T-helper 2 cell treated with Interferon-gamma antibody and Interleukin-4, amounts not matched to agents 5 μg/mL and 100 μg/mL, for 36 hours (primary cell): ENCODE measurements at places on chromosomes 7 and 10.
A peak's percentile ranks its signal among the peaks of the same experiment; 100 is the strongest.

DNA sequence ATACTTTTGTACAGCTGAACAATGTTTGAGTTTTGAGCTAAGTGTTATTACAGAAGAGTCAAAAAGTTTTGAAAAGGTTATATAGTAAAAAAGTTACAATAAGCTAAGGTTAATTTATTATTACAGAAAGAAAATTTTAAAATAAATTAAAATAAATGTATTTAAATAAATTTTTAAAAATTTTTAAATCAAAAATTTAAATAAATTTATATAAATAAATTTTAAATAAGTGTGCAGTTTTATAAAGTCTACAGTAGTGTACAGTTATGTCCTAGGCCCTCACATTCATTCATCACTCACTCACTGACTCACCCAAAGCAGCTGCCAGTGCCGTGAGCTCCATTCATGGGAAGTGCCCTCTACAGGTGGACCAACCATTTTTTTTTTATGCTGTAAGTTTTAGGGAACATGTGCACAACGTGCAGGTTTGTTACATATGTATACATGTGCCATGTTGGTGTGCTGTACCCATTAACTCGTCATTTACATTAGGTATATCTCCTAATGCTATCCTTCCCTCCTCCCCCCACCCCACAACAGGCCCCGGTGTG lies 462.9 kb upstream of the ZMIZ1 start:
- no peak for DNase-seq

- no peak for DNase-seq
These were observed 12.3 kb downstream of the CISD1 start for GRCh38 chr10:58281092-58281752.

DNA sequence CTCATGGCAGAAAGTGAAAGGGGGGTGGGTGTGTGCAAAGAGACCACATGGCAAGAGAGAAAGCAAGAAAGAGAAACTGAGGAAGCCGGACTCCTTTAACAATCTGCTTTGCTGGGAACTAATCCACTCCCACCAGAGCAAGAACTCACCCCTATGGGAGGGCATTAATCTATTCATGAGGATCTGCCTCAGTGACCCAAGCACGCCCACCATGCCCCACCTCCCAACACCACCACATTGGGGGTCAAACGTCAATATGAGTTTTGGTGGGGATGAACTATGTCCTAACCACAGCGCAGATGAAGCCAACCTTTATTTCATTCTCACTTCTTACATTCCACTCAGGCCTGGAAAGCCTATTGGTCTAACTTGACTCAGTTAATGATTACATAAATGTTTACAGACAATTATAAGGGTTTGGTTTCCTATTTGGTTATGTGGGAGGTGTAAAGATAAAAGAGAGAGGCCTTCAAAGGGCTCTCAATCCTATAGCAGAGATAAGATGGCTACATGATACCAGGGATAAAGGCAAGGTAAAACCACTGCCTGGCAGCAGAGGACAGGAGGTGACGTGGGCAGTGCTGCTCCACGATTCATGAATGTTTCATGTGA lies 601.8 kb downstream of the PARD3 start:
- no peak for DNase-seq

DNA sequence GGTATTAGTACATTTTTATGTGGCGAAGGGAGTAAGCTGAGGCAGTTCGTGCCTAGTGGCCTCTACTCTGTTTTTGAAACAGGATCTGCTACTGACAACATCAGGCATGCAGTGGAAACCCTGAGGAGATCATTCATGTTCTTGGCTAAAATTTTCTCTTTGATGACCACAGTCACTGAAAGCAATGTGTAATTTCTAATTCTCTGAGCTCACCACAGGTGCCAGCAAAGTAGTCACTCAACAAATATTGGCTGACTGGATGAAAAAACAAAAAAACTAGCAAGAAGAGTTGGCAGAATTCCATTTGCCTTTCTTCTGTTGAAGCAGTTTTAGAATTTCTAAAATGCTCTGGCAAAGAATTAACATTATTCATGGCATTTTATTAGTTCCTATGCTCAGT lies 176.5 kb upstream of the KCTD7 start:
- DNase-seq = no peak

DNA sequence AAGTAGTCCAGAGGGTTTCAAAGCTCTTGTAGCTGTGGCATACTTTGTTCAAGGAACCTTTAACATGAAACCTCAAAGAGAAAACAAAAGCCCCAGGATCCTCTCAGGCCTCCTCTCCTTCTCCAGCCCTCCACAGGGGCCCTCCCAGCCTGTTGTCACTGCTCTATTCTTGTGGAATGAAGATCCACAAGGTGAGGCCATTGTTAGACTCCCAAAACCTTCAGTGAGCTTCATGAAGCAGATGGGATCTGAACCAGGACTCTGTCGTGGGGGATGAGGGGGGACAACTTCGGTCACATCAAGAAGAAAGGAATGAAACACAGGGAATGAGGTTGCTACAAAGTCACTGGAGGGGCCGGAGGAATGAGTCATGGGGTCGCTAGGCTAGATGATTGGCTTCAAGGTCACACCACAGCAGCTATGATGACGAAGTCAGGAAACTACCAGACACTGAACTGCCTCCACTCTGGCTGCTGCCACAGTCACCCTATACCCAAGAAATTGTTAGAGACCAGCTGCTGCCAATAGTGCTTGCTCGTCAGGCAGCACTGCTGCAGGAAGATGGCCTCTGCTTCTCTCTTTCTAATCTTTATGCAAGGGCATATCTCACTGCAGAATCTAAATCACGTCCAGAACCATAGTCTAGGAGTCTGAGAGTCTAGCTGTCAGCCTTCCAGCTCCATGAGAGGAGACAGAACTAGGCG lies 208.8 kb downstream of the HIBADH start:
- no peak for DNase-seq

DNA sequence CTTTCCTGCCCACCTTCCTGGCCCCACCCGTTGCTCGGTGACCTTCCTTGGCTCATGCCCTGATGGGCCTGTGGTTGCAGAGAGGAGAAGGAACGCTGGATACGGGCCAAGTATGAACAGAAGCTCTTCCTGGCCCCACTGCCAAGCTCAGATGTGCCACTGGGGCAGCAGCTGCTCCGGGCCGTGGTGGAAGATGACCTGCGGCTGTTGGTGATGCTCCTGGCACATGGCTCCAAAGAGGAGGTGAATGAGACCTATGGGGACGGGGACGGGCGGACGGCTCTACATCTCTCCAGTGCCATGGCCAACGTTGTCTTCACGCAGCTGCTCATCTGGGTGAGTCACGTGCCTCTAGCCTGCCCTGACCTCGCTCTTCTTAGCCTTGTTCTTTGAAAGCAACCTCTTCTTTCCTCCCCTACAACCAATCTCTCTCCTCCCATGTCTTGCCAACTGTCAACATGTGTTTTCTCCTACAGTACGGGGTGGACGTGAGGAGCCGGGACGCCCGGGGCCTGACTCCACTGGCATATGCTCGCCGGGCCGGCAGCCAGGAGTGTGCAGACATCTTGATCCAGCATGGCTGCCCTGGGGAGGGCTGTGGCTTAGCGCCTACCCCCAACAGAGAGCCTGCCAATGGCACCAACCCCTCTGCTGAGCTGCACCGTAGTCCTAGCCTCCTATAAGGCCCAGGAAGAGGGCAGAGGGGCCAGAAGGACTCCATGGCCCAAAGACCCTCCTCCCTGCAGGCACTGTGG lies 24.1 kb downstream of the GBX1 start:
- no peak for DNase-seq

- DNase-seq = no peak
These were observed 228.8 kb downstream of the GATA3 start for GRCh38 chr10:8283166-8283905.

DNA sequence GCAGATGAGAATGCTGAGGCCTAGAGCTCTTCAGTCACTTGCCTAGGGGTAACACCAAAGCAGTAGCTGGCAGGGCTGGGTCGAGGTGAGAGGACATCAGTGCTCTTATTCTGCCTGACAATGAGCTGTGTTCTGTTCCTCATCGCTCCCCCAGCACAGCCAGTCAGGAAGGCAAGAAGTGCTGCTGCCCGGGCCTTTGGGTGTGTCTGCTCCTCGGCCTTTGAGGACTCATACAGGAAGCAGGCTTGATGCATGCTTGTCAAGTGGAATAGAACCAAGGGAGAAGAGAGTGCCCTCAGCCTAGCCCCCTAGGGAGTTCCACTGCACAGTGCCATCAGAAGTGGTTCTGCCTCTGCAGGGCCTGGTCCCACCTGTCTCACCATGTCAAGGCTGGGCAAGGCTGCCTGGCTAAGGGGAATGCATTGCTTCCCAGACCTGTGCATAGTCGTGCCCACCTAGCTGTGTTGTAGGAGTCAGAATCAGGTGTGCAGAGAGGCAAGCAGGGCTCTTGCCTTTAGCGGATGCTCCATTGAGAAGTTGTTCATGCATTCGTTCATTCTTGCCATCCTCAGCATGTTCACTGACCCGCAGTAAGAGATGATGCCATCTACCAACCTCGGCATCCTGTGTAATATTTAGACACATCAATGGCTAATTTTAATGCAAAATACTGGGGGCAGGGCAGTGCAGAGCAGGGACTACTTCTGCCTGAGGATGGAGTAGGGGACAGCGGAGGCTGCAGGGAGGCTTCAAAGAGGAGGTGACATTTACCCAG lies 156.6 kb downstream of the RPS24 start:
- no peak for DNase-seq

DNA sequence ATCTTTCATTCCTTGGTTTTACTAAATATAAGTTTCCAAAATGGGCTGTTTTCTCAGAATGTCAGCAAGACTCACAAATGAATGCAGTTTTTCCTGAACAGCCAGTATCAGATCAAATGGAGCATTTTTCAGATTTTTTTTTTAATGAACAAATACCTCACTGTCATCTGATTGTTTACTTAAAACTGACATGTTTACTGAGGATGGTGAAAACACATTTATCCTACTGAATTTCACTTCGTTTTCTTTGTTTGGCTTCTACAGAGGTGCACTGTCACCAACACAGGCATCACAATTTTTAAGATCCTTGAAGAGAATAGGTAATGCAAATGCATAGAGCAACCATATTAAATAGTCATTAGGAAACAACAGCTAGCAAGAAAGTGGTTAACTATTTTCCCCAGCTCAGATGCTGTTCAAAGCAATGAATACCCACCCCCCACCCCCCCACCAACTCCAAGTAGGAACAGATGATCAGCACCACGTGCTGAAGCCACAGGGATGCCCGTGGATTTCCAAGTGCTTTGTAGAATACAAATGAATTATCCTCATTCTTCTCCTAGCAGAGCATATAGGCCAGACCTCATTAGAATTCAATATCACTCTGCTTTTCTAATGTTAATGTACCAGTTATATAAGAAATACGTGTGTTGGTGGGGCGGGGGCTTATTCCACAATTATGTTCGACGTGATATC lies 205.9 kb downstream of the SKAP2 start:
- DNase-seq = no peak

DNA sequence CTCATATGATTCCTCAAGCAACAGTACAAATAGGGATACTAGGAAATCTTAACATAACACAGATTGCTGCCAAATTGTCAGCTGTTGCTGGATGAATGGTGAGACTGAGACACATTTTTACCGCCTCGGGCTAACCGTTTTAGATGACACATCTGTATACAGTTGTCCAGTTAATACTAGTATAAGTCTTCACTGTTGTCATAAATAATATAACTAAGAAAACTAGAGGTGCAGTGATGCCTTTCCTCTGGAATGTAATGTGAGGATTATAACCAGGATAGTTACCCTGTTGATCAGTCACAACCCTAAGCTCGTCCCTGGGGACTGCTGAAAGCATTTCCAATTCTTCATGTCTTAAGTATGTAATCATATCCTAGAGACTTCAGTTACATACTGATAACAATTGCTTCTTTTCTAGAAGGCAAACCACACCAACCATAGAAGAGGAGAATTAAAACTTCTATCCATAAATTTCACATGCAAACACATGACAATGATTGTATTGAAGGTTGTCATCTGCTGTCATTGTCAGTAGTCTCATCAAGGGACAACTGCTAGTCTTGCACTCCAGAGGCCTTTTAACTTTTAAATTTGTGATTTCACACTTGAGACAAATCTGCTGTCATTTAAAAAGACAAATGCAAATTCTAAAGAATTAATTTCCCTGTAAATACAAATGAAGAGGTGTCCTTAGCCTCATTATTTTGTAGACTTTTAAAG lies 100.4 kb upstream of the SEMA3D start:
- no peak for DNase-seq

DNA sequence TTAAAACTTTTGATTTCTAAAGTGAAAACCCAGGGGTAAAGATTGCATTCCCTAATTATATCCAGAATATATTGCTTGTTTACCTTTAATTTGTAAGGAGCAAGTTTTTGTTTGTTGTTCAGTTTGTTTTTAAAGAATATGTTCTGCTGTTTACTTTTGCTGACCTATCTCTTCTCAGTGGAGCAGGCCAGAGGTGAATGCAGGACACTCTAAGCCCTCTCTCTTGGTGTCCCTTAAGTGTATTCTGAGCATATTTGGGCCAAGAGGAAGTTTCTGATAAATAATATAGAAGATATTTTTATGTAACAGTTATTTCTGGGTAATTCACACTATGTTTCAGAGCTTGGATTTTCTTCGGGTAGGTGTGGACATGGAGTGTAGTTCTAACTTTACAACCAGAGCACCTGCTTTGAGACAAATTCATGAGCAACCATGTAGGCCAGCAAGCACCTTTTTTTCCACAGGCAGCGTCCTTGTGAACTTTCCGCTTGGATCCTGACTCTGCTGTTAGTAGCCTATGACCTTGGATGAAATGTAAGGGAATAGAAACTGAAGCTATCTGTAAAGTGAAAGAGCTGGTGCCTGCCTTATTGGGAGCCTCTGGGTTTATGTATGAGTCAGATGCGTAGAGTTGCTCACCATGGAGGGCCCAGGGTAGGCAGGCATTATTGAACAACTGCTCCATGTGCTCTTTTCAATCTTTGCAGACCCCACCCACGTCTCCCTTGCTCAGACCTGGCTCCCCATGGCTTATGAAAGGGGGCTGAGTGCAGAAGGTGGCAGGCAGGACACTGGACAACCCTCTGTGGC lies 16.1 kb downstream of the OGDH start:
- DNase-seq = peak; percentile 47

- DNase-seq = no peak
These were observed 32.1 kb upstream of the GNA12 start for GRCh38 chr7:2876031-2876731.

DNA sequence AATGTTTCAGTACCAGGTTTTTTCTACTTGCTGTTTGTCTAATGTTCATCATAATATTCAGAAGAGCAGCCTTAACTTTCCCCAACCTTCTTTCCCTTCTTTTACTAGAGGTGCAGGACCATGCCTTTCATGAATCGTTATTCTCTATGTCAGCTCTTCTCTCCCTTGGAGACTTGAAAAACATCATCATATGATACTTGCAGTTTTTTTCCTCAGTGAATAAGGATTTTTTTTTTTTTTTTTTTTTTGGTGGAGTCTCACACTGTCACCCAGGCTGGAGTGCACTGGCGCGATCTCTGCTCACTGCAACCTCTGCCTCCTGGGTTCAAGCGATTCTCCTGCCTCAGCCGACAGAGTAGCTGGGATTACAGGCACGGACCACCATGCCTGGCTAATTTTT lies 30.1 kb downstream of the SMNDC1 start:
- no peak for DNase-seq

DNA sequence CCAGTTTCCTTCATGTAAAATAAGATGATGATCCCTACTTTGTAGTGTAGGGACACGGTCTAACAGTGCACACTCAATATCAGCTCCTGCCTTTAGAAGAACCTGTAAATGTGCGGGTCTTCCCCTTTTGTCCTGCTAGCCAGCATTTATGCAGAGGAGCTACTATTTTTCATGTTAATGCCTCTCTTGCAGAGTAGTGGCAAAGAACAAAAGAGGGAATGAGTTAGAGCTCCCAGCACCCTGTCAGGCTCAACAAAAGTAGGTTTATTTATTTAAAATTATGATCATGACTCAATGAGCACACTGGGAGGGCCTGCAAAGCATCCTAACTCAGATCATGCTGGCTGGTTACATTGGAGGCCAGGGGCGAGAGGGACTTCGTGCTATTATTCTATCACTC lies 414.5 kb upstream of the COBL start:
- DNase-seq = no peak
